ENCODE measurements at places on chromosomes 11 and 22.

GRCh38 chr11:38721586-38722315 is 2123.7 kb upstream of the RAG2 start:
- no peak for DNase-seq

DNA sequence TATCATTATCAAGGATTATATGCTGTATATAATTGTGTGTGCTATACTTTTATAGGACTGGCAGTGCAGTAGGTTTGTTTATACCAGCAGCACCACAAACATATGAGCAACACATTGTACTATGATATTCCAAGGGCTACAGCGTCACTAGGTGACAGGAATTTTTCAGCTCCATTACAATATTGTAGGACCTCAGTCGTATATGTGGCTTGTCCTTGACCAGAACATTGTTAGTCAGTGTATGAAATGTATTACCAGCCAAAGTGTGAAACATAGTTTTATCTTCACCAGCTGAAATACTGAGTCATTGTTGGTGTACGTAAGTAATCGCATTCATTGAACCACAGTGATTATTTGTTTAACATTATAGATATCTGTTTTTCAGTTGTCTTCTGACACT is 20.4 kb downstream of the JHY start:
- no peak for DNase-seq

DNA sequence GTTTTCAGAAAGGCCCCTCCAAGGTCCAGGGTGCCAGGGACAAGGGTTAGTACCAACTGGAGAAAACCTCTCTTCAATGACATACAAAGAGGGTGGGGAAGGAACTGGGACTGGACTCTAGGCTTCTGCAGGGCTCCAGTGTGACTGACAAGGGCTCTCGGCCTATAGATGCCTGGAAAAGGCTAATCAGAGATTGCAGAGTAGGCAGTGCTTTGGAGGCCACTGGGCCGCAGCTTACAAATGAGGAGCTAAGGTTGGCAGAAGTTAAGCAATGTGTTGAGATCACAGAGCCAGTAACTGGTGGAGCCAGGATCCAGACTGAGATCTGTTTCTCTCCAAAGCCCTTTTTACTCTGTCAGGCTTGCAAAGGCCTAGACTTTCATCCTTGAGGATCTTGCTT is 7.4 kb upstream of the DGKZ start:
- DNase-seq = no peak

DNA sequence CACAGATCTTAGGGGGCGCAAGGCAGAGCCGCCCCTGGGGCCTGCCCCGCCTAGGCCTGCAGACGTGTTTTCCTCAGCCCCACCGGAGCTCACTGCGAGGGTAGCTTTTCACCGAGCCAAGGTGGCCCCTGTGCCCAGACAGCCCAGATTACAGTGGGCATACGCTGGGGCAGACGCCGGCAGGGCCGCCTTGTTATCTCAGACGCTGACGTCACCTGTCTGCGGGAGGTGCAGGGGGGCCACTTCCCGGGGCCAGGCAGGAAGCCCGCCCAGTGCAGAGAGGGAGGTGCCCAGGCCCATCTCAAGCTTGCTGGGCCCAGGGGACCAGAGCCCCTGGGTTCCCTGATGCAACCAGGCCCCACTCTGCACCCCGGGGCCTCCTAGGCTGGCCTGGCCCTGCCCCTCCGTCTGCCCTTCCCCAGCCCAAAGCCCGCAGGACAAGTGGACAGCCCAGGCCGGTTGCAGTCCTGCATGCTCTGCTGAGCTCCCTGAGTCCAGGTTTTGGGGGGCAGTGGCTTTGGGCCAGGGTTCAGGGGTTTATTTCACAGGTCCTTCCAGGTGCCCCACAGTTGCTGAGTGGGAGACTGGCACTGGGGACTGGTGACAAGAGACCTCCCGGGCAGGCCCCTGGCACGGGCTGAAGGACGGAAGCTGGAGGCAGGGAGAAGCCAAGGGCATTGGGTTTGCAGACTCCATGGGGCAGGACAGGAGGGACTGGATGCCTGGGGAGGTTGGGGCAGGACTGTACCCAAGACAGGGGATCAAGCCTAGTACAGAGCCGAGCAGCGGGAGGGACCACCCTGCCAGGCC is 38.6 kb downstream of the IGF2 start:
- no peak for DNase-seq

DNA sequence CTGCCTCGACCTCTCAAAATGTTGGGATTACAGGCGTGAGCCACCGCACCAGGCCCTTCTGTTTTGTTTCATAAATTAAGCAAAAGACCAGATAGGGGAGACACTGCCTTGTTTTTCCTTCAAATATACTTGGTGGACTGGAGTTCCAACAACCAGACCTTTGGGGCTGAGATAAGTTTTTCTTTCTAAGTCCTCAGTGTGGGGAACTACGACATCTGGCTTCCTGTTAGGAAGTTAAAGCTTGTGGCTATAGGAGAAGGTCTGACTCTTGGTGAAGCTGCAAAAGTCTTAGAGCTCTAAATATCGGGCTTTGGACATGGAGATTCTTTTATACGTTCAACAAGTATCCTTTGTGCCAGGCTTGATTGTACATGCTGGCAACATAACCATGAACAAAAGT is 64.1 kb upstream of the EED start:
- no peak for DNase-seq

GRCh38 chr11:76670485-76671236 is at the start of gene LRRC32:
LRRC32 (minus strand) TSS chr11:76670747; CDS start chr11:76665954, 4,793 bp downstream.
- no peak for DNase-seq

- no peak for DNase-seq
These were observed 16.6 kb downstream of the OR8A1 start for GRCh38 chr11:124586238-124586860.

DNA sequence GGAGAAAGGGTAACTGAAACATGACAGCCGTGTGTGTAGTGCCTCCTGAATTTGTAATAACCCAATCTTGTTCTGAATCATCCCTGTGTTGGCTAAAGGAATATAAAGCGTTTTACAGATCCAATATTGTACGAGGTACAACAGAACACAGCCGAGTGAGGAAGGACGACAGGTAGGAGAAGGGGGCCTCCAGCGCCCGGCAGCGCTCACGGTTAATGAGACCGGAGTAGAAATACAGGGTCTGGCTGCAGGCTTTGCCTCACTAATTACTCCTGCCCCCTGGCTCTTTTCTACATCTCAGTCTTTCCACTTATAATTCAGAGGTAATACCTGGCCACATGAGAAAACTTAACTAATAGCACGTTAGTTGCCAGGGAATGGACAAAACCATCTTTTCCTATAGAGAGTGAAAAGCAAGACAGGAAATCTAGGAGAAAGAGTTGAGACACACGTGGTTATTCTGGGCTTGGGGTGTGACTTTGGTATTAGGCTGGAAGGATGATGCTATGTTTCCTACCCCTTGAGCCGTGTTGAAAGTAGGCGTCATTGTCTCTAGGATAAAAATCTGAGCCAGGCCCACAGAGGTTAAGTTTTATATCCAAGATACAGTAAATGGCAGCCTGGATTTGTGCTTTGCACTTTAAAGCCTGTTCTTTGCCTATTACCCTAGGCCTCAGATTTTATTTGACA is 54.1 kb downstream of the GRIK4 start:
- DNase-seq = no peak

- DNase-seq = no peak
These were observed 37.5 kb downstream of the MACROD1 start for GRCh38 chr11:64128255-64129006.

- DNase-seq = no peak
These were observed 185.1 kb upstream of the MTNR1B start for GRCh38 chr11:92784331-92784730.

GRCh38 chr11:130721736-130722135 is 194.5 kb downstream of the SNX19 start:
- no peak for DNase-seq

DNA sequence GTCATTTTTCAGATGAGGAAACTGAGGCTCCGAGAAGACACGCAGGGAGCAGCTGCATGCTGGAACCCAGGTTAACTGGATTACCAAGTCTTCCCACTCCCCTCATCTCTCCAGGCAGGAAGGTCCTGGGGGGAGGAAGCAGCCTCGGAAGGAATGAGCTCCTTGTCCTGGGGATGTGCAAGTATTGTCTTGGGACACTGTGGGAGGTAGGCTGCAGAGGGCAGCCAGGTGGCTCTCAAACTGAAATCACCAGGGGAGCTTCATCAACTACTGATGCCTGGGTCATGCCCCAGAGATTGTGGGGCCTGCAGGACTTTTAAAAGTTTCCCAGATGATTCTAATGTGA is 7.6 kb downstream of the GDPD5 start:
- no peak for DNase-seq

DNA sequence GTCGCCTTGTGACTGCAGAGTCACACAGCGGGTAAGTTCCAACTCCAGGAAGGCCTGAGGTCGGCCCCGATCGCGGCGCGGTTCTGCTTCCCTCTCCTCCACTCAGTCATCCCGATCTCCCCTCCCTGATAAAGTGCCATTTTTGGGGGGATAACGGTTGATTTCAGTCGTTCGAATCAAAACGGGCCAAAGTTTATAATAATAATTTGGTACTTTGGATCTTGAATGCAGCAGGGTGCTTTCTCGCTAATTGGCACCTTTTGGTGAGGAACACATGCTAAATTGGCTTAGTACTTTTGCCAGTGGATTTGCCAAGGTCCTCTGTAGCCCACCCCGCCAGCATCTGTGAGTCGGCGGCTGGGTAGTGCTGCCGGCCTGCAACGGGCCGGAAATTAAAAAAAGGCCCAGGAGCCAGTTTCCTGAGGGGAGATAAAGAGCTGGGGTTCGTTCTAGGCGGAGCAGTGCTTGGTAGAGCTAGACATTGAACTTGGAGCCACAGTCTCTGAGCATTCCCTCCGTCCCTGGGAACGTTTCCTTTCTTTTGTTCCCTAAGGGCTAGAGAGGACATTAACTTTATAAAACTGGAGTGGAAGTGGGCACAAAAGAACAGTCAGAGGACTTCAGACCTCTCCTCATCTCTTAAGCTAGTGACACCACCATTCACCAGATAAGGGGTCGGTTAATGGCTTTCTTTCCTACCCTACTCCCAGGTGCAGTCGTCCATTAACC is 997 bp downstream of the UBE2L3 start:
- no peak for DNase-seq

GRCh38 chr11:110601936-110602335 is 110.3 kb downstream of the ARHGAP20 start:
- DNase-seq = no peak

Measured in T-helper 22 cell (primary cell).